ENCODE measurements at places on chromosomes 2 and 18.

GRCh38 chr2:47239119-47239969 is 84.2 kb upstream of the STPG4 start:
- no peak for DNase-seq

DNA sequence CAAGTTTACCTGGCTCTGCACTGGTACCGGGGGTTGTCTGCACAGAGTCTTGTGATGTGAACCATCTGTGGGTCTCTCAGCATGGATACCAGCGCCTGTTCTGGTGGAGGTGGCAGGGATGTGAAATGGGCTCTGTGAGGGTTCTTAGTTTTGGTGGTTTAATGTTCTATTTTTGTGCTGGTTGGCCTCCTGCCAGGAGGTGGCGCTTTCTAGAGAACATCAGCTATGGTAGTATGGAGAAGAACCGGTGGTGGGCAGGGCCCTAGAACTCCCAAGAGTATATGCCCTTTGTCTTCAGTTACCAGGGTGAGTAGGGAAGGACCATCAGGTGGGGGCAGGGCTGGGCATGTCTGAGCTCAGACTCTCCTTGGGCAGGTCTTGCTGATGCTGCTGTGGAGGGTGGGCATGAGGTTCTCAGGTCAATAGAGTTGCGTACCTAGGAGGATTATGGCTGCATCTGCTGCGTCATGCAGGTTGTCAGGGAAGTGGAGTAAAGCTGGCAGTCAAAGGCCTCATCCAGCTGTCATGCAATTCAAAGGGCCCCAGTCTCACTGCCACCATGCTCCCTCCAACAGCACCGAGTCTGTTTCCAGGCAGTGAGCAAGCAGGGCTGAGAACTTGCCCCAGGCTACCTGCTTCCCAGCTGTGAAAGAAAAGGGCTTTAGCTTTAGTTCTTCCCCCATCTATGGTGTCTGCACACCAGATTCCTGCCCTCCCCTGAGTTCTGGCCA is 278.0 kb downstream of the METTL4 start:
- DNase-seq = no peak

DNA sequence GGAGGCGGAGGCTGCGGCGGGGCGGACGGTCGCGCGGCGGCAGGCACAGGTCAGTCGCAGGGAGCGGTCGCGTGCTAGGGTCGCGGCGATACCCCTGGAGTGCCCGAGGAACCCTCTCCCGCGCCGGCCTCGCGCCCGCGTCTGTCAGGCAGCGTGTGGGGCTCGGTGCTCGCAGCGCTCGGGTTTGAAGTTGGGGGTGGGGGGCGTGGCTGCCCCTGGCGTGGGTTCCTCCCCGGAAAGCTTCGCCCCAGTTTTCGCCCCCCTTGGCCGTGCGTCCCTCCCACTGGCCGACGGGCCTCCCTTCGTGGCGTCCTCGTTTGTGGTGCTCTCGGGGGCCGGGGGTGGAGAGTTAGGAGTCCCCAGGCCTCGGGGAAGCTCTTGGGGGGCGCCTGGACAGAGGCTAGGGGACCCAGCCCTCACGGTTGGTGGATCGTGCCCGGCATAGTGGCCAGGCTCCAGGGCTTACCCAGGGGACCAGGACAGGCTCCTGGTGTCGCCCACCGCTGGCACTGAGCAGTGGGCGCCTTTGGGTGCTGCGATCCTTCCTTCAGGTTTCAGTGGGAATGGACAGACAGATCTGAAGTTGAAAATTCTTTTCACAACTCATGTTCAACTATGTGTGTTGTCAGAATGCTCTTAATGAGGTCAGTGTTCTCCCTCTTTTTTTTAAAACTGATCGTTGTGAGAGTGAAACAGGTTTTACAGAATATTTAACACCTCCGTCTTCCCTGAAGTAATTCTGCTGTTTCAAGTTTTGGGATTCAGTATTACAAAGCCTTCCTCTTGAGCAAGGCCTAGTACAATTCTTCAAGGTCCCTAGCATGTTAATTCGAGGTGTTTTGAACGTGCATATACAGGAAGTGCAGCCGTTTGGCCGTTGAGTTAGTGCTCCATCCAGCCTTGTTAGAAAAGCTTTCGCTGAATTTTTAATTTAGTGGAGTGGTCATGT is 604 bp downstream of the RALBP1 start:
- DNase-seq = peak; percentile 23

DNA sequence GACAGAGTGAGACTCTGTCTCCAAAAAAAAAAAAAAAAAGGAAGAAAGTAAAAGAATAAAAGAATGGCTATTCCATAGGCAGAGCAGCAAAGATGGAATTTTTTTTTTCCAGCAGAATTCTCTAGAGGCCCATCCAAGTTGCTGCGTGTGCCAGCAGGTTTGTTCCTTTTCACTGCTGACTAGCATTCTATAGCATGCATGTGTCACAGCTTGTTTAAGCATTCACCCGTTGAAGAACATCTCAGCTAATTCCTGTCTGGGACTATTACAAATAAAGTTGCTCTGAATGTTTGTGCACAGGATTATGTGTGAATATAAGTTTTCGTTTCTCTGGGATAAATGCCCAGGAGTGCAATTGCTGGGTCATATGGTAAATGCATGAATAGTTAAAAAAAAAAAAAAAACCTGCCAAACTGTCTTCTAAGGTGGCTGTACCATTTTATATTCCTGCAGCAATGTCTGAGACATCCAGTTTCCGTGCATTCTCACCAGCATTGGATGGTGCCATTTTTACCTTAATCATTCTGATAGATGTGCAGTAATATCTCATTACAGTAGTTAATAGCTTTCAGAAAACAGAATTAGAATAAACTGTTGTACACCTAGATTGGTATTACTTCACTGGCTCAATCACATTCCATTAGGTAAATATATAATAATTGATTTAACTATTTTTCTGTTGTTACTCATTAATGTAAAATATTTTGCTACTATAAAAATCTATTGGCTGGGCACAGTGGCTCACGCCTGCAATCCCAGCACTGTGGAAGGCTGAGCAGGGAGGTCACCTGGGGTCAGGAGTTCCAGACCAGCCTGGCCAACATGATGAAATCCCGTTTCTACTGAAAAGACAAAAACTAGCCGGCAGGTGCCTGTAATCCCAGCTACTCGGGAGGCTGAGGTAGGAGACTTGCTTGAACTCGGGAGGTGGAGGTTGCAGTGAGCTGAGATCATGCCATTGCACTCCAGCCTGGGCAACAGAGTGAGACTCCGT is 47.5 kb upstream of the ASAP2 start:
- no peak for DNase-seq

- DNase-seq = no peak
Observed at GRCh38 chr18:77009675-77010074, 122.9 kb downstream of the MBP start.

GRCh38 chr2:207505171-207505570 is 24.6 kb upstream of the CREB1 start:
- DNase-seq = no peak

DNA sequence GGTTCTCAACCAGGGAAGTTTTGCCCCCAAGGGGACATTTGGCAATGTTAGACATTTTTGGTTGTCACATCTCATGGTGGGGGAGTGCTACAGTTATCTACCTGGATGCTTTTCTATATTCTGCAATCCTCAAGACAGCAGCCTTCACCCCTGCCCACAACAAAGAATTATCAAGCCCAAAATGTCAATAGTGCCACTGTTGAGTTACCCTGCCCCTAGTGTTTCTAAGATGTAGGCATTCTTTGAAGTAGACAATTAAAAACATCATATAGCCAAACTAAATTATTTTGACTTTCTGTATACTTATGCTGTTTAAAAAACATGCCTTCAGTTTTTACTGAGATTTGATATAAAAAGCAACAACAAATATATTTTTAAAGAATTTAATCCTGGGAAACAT is 48.0 kb downstream of the ABI2 start:
- no peak for DNase-seq

GRCh38 chr2:226631187-226631586 is 168.4 kb downstream of the IRS1 start:
- no peak for DNase-seq

GRCh38 chr2:8159966-8160603 is 521.8 kb upstream of the ID2 start:
- DNase-seq = no peak

- no peak for DNase-seq
Observed at GRCh38 chr2:96143848-96144480, 1.3 kb downstream of the DUSP2 start.

DNA sequence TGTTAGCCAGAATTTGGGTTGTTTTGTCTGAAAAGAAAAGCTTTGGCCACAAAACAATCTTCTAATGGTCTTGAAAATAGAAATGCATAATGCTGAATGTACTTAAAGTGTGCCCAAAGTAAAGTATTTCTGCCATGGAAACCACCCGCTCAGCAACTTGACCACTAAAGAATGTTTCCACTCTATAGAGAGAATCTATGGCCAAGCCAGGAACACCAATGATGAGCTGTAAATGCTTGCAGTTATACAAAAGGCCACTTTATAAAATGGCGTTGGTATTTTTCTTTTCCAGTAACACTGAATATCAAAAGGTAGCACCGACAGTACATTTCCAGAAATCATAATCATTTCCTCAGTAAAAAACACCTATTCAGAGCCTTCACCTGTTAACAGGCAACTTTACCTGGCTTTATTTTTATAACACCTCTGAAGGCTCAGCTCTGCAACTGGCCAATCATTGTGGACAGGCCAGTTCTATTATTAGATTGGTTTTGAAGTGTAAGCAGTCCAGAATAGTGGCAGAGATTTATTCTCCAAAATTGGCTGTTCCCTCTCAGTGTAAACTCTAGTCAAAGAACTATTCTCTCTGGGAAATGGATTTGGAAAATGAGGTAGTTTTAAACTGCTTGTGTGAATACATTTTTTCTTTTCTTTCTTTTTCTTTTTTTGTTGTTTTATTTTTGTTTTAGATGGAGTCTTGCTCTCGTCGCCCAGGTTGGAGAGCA is 36.1 kb downstream of the SLC40A1 start:
- no peak for DNase-seq

DNA sequence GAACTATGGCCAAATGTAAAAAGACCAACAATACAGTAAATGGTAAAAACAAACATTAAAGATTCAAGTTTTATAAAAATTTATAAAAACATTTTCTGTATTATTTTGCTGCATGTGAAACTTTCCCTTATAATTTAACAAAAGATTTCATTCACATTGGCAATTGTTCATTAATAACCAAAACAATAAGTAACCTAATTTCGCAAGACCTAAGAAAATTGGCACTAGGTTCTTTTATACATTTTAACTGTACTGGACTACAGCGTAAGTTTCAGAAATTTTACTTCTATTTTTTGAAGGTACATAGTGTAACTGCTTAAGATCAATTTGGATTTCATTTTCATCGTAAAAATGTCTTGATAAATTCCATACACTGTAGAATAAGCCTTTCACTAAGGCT is 77.2 kb downstream of the FANCL start:
- no peak for DNase-seq

- no peak for DNase-seq
Observed at GRCh38 chr2:43131890-43132682, 94.3 kb downstream of the ZFP36L2 start.

GRCh38 chr2:189308056-189308790 is 128.7 kb upstream of the COL5A2 start:
- no peak for DNase-seq

DNA sequence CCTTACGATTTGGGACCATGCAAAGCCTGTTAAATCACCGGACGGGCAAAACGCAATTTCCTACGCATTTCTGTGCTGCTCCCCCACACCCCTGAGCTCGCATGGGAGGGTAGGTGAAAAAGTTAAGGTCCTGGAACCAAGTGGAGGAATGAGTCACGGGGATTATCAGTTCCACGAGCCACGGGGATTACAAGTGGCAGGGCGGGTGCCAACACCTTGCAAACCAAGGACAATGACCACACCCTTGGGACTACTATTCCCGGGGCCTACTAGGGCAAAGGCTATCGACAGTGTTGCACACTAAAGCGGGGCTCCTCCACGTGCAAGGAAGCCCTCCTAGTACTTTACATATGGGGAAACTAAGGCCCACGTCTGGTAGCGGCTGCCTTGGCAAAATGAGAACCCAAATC is 447 bp downstream of the RETSAT start:
- no peak for DNase-seq

GRCh38 chr18:75124991-75125381 is 84.0 kb downstream of the PTGR3 start:
- no peak for DNase-seq

DNA sequence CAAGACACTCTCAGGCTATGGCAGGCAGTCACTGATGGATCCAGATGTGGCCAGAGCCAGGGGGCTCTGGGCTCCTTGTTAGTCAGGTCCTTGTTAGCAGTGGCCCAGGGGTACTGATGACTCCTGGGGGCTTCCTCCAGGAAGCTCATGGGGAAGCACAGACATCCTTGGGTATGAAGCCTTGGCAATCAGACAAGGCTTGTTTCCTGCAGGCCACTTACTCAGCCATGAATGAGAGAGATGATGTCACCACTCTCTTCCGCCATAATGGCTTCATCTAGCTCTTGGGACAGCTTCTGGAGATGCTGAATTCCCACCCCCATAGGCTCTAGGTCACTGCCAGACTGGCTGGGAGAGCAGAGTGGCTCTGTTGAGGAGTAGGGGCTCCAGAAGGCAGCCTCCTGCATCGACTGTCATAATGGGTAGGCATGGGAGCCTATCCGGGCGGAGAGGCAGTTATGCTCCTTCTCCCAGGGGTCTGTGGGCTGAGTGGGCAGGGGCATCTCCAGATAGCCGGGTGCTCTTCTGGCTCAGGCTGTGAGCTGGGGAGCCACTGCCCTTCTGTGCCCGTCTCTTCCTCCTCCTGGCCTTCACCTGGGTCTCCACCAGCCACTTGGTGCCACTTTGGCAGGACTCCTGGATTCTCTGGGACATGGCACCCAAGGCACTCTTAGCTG is 40.2 kb upstream of the BMPR2 start:
- DNase-seq = no peak

- DNase-seq = no peak
Observed at GRCh38 chr2:105804266-105804665, 59.6 kb downstream of the NCK2 start.

DNA sequence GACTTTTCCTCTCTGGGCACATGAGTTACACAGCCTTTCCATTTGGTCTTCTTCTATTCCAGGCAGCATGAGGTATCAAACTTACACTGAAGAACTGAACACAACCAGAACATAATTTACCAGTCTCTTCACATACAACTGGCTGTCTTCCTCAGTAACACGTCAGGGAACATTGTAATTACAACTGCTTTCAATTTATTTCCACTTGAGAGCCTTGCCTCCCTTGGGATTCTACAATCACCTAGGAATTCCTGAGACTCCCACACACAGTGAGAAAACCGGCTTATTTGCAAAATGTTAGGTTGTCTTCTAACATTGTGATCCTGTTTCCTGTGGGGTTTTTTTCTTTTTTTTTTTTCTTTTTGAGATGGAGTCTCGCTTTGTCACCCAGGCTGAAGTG is 149.9 kb downstream of the TMX3 start:
- DNase-seq = peak; percentile 31

- DNase-seq = no peak
Observed at GRCh38 chr2:127485051-127485693, 41.1 kb downstream of the IWS1 start.

DNA sequence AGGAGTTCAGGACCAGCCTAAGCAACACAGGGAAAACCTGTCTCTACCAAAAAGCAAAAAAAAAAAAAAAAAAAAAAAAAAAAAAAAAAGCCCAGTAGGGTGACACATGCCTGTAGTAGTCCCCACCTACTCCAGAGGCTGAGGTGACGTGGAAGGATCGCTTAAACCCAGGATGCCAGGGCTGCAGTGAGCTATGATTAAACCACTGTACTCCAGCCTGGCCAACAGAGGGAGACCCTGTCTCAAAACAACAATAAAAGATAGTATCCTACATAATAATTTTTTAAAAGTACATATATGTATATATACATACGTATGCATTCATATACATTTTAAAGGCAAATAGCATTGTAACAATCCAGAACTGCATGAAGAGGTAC is 51.7 kb downstream of the SOS1 start:
- DNase-seq = no peak

GRCh38 chr2:105712166-105712915 is 32.4 kb upstream of the NCK2 start:
- peak; percentile 18 for DNase-seq

GRCh38 chr18:38475686-38476085 is 910.1 kb upstream of the CELF4 start:
- no peak for DNase-seq

Measured in kidney glomerular epithelial cell (primary cell).